ENCODE measurements at places on chromosomes 13 and 19.

- DNase-seq, result peak; percentile 16
Measured at GRCh38 chr13:29595380-29596063, at the start of gene SLC7A1. Gene SLC7A1, minus strand, starts transcription at chr13:29595688. Its CDS starts 59,500 bp downstream, at chr13:29536188.

- DNase-seq, result no peak
Measured at GRCh38 chr13:33351319-33351718, 65.8 kb upstream of the STARD13 start.

DNA sequence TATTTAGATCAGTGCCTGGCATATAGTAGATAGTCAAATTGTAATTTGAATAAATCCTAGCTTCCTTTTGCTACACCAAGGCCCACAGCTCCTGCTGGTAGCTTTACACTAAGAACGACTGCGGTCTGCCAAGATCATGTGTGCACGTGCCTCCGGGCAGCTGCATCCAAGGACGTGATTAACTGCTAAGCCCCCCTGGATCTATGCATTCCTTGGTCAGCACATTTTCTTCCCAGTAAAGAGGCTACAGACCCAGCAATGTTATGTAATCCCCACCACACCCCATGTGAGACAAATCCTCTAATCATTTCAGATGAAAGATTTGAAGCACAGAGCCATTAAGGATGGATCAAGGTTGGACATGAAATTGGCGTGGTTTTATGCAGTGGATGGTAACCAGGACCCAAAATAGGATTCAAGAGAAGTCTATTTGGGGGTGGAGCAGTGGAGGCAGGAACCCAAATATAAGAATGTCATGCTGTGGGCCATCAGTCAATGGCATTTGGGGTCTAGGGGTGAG is 65.2 kb upstream of the PEG3 start:
- no peak for DNase-seq

DNA sequence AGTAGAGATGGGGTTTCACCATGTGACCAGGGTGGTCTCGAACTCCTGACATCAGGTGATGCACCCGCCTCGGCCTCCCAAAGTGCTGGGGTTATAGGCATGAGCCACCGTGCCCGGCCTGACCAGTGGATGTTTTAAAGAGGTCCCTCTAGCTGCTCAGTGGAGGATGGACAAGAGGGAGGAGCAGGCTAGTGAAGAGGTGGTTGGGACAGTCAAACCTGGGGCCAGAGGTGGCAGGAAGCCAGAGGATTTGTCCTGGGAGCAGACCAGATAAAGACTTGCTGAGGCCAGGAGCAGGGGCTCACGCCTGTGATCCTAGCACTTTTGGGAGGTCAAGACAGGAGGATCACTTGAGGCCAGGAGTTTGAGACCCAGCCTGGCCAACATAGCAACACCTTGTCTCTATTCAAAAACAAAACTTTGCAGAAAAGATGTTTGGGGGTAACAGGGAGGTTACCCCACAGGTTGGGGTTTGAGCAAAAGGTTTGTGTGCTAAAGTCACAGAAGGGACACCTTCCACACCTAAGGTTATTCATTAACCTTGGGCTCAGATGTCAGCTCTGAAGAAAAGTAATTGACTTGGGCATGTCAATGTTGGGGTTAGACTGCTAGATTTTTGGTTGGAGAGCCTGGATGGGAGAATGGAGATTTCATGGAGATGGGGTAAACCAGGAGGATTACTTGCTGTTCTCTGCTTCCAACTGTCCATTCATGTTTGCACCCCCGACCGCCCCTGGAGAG is 9.0 kb downstream of the BCAM start:
- DNase-seq, result no peak

- no peak for DNase-seq
Measured at GRCh38 chr13:84131249-84131648, 249.0 kb upstream of the SLITRK1 start.

DNA sequence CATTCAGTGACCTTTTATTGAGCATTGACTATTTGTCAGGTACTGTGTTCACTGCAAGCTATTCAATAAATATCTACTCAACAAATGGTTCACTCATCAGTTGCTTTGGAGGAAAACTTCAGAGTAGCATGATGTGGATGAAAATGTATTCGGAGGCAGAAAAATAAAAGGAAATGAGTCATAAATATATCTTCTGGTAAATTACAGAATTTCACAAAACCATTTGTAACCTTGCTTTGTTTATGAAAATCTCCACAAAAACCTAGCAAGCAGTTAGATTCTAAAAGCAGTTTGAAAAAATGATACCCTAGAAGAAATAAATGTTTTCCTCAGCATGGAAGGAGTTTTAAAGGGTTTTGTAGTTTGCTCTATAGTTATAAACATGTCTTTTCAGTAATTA is 399.6 kb downstream of the LMO7 start:
- DNase-seq, result no peak

- no peak for DNase-seq
Measured at GRCh38 chr13:48749144-48749543, 95.4 kb downstream of the CYSLTR2 start.

DNA sequence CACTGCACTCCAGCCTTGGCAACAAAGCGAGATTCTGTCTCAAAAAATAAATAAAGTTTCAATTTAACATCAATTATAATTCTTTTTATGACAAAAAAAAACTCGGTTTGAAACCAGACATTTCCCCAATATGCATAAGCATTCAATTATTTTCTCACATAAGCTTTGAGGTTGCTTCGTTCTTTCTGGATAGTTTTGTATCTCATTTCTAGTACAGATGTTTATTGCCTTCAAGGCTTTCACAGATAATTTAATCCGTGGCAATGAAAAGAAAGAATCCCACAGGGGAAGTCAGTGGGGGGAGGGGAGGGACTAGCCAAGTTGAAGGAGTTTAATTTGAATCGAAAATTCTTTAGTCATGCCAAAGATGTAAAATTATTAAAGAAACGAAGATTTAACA is 29.6 kb upstream of the TSC22D1 start:
- DNase-seq, result no peak

- DNase-seq, result no peak
Measured at GRCh38 chr13:21579754-21580316, 24.1 kb downstream of the MICU2 start.

DNA sequence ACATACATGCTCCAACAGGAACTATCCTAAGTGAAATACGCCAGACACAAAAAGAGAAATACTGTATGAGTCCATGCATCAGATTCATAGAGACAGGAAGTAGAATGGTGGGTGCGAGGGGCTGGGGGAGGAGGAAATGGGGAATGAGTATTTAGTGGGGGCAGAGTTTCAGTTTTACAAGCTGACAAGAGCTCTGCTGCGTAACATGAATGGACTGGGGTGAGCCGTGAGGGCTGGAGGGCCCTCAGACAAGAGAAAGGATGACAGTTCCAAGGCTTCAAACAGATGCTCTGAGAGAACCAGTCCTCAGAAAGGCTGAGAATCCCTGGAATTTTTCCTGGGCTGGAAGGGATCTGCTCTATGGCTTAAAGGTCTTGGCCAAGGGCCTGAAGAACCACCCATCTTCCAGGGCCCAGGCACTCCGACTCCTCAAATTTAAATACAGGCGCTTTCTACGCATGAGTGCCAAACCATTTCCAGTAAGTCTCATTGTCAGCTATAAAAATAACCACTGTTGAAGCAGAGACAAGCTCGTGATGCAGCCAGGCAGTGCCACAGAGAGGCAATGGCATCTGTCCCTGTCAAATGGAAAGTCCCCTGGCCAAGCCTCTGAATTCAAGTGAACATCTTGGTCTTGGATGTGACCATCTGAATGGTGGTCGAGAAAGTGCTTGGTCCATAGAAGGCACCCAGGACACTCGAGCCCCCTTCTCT is 17.5 kb downstream of the KLF2 start:
- DNase-seq, result no peak

- DNase-seq, result no peak
Measured at GRCh38 chr19:31070146-31071065, 278.8 kb downstream of the TSHZ3 start.

DNA sequence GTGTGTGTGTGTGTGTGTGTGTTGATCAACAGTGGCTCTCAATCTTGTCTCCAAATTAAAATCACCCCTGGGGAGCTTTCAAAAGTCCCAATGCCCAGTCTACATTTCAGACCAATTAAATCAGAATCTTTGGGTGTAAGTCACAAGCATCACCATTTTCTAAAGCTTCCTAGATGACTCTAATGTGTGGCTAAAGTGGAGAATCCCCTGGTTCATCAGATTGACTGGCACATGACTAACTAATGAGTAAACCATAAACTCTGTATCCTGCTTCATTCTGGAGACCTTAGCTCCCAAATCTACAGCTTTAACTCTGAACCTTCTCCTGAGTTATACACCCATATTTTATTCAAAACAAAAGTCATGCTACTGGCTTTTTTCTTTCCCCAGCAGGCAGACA is 131.3 kb downstream of the SUCLA2 start:
- DNase-seq, result no peak

DNA sequence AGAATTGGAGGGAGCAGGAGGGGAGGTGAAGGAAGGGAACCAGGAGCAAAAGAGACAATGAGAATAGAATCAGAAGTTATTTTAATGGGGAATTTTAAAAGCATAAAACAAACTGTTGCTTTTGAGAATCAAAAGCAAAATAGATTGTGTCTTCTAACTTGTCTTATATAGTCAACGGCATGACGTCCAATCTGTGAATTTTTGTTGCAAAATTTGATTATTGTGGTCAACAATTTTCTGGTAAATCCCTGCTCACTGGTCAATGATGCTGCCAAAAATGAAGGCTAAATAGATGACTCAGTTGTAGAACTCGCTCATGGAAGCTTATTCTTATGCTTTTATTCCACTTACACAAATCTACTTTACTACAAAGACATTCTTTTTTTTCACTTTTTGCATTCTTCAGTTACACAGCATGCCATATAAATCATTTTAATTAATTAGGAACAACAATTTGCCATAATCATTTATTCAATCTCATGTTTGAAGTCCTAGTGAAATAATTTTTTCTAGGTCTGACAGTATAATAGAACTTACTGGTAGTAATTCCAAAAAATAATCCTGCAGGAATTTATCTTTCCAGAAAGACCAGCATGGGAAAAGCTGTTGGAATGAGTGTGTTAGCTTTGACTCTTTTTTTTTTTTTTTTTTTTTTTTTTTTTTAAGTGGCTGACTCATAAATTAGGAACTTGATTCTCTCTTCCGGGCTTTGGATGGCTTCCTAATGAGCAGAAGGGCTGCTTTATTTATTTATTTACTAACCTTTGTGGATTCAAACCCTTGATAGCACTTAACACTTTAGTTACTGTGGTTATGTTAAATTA is 256.9 kb downstream of the SPRY2 start:
- DNase-seq, result no peak

- no peak for DNase-seq
Measured at GRCh38 chr13:111371720-111372119, 51.3 kb downstream of the TEX29 start.

- DNase-seq, result no peak
Measured at GRCh38 chr13:27283906-27284493, 13.4 kb downstream of the RASL11A start.

Data from esophagus squamous epithelium (tissue), 5 donors.